NCI-H187 treated with DMSO at 0.1 percent for 48 hours (cell line): ENCODE measurements at places on chromosomes 6 and 20.
A peak's percentile ranks its signal among the peaks of the same experiment; 100 is the strongest.

DNA sequence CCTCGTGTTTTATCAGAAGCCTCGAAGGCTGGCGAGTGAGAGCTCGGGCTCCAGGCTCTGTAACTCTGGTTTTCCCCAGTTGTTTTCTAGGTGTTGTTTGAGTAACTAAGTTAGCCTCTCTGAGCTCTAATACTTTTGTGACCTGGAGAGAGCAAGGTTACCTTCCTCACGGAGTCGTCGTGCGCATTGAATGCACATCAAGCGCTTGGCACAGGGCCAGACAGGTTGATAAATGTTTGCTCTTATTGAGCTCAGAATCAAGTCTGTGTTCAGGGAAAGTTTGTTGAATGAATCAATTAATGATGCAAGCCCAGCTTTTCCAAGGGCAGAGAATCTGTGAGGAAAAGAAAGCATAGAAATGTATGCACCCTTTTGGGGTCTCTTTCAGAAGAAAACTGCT lies 33.5 kb downstream of the EDN3 start:
- no peak for DNase-seq

DNA sequence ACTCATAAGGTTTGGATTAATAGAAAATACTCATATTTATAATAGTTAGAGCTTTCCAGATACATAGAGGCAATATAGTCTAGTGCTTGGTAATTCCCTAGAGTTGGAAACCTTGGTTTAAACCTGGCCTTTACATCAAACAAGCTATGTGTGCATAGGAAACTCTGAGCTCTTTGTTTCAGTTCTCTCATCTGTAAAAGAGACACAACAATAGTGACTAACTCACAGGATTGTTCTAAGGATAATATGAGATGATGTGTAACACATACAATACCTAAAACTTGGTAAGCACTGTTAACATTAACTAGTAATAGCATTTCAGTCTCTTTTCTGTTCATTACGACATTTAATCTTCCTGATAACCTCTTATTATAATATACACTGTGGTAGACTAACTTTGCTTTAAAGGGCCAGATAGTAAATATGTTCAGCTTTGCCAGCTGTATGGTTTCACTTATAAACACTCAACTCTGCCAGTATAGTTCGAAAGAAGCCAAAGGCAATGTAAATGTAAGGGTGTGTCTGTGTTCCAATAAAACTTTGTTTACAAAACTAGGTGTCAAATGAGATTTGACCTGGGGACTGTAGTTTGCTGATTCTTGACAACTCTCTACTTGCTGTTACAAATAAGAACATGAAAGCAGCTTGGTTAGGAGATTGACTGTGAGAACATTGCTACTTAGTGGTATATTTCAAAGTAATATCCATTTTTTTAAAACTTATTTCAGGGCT lies 370.6 kb upstream of the FLRT3 start:
- no peak for DNase-seq

DNA sequence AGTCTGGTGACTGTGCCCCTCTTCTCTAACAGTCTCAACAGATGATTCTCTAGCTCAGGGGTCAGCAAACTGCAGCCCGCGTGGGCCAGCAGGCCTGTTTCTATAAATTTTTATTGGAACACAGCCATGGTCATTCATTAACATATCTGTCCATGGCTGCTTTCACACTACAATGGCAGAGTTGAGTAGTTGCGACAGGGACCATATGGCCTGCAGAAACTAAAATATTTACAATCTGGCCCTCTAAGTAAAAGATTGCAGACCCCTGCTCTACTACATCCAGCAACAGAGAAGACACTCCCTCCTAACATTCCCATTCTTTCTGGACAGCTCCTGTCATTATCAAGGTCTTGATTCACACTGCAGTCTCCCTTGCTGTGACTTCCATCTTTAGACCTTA lies 45.2 kb downstream of the PLAGL2 start:
- no peak for DNase-seq

DNA sequence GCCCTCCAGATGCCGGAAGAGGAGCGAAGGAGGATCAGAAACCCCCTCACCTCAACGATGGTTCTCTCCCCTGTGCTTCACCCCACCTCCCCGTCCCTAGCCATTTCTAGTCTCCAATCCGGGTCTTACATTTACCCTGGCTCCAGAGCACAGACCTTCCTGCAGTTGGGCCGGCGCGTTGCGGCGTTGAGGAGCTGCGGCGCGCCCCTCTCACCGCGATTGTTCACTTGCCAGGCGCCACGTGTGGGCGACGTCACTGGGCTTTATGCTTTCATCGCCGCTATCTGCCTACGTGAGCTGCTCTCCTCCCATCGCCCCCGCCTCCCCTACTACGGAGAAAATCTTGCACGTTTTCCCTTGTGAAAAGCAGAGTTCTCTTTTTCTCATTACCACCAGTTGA lies at the start of gene CRISP2:
Gene CRISP2, minus strand, starts transcription at position 198 of the 400 bp plus-strand sequence. CDS start 4,347 bp downstream, outside the sequence.
- DNase-seq = no peak

DNA sequence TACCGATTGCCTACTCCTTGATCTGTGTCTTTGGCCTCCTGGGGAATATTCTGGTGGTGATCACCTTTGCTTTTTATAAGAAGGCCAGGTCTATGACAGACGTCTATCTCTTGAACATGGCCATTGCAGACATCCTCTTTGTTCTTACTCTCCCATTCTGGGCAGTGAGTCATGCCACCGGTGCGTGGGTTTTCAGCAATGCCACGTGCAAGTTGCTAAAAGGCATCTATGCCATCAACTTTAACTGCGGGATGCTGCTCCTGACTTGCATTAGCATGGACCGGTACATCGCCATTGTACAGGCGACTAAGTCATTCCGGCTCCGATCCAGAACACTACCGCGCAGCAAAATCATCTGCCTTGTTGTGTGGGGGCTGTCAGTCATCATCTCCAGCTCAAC lies 13.5 kb downstream of the CCR6 start:
- DNase-seq = no peak

- DNase-seq = no peak
These were observed 122.0 kb upstream of the CARMIL1 start for GRCh38 chr6:25157183-25157582.

GRCh38 chr6:56851541-56852259 lies 103.2 kb upstream of the BEND6 start:
- no peak for DNase-seq

GRCh38 chr20:32562495-32562911 lies 22.6 kb downstream of the NOL4L start:
- DNase-seq = no peak

DNA sequence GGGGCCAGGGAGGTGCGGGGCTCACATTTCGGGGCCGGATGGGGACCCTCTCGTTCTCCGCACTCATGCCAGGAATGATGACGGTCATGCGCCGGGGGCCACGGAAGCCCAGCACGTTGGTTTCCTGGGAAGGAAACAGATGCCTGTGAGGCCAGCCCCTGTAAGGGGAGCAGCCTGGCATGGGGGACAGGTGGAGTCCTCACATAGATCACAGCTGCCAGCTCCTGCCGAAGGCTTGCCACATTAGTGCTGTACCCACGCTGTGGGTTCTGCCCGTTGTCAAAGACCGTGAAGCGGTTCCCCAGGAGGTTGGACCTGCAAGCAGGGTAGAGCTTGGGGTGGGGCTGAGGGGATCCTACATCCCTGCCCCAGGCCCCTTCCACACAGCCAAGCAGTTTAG lies 6.7 kb upstream of the TEAD3 start:
- DNase-seq = no peak

DNA sequence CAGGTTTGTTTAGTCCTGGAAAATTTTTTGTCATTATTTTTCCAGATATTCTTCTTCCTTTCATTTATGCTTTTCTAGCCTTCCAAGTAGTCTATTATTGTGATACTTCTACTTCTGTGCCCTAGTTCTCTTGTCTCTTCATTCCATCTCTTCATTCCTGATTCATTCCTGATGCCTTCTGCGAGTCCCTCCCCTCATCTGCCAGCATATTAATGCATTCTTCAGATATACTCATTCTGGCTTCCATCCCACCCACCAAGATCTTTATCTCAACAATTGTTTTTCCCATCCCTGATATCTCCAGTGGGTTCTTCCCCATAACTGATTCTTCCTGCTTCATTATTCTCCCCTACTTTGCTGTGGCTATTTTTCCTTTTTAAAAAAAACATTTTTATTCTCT lies 35.2 kb downstream of the ALDH5A1 start:
- DNase-seq = no peak

GRCh38 chr6:143160015-143160414 lies 99.3 kb downstream of the AIG1 start:
- no peak for DNase-seq

DNA sequence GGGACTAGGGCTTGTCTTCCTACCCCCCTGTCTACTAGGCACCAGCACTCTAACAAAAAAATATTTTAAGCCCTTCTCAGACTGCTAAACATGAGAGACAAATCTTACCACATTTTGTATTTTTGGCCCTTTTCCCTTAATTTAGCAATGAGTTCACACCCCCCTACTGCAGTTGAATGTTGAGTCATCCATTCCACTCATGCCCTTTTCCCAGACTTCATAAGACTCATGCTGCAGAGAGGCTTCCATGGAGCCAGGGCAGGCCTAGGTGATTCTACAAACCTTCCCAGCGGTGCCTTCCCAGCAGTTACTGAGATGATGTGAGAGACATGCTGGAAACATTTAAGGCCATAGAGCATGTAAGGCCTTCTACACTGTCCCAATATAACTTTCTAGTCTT lies 53.9 kb downstream of the PXDC1 start:
- DNase-seq = no peak

GRCh38 chr6:68197356-68197755 lies 437.7 kb upstream of the ADGRB3 start:
- no peak for DNase-seq

- DNase-seq = peak; percentile 31
These were observed 77.7 kb downstream of the ELOVL4 start for GRCh38 chr6:79869600-79870084.

DNA sequence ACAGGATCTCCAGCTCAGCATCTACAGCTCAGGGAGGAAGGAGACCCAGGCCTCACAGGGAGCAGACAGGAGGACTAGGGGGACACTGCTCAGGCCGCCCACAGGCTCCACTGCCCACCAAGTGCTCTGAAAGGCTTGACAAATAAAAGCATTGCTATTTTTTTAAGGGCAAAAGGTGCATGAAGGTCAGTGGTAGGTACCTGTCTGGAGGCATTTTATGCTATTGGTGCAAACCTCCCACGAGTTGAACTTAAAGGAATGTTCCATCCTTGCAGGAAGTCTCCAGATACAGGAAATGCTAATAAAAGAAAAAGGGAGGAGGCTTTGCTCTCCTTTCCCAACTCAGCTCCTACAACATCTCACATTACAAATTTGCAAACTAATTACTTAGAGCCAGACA lies 228.1 kb downstream of the FOXC1 start:
- no peak for DNase-seq

DNA sequence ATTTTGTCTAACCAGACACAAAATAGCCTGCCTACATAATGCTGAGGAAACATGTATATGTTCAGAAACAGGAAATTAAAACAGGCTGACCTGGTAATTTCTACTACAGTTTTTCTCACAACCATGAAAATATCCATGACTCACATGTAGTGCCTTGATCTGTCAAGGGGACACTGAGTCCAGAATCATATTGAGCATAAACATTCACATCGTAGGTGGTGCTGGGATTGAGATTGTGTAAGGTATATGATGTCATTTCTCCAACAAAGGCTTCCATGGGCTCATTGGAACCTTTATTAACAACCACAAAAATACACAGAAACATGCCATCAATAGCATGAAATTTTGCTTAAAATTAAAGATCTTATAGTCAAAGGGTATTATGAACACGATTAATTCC lies 80.9 kb downstream of the COL12A1 start:
- no peak for DNase-seq

GRCh38 chr20:36015806-36016403 lies 47.5 kb downstream of the CNBD2 start:
- DNase-seq = no peak

- DNase-seq = no peak
These were observed 9.0 kb upstream of the LCA5 start for GRCh38 chr6:79546186-79546585.

- no peak for DNase-seq
These were observed 28.6 kb downstream of the RALY start for GRCh38 chr20:34022151-34022838.

- DNase-seq = no peak
These were observed 23.1 kb upstream of the BMP7 start for GRCh38 chr20:57289391-57290177.

DNA sequence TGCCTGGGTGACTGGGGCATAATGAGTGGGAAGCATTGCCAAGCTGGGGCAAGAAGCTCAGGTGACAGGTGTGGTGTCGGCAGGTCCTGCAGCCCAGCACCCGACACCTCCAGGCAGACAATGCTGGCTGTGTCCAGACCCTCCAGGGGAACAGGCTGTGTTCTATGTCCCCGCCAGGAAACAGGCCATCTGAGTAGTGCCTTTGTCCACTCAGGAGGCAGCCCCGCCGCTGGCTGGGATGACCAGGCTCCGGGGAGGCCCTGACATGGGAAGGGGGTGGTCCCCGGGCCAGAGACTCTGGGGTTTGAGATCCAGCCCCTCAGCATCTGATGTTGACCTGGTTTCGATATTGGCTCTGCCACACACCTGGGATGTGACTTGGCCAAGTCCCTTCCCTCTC lies 28.4 kb downstream of the SNPH start:
- DNase-seq = no peak

GRCh38 chr6:44833248-44833647 lies 445.7 kb downstream of the CDC5L start:
- DNase-seq = no peak

DNA sequence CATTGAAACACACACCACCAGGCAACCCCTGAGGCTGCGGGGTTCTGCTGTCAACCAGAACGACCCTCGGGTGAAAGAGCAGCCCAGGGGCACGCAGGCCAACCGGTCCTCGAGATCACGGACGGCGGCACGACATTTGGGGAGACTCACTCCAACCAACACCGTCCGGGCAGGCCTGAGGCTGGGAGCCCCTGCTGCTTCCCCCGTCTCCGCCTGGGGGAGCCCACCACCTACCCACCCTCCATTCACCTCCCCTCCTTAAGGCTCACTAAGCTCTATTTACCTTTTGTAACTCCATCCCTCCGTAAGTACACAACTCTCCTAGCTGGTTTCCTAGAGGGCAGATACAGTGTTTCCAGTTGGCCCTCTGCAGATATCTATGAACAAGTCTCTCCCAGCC lies 971.3 kb upstream of the DEFB115 start:
- no peak for DNase-seq

GRCh38 chr20:17875981-17876385 lies 92.6 kb downstream of the SNX5 start:
- DNase-seq = no peak

DNA sequence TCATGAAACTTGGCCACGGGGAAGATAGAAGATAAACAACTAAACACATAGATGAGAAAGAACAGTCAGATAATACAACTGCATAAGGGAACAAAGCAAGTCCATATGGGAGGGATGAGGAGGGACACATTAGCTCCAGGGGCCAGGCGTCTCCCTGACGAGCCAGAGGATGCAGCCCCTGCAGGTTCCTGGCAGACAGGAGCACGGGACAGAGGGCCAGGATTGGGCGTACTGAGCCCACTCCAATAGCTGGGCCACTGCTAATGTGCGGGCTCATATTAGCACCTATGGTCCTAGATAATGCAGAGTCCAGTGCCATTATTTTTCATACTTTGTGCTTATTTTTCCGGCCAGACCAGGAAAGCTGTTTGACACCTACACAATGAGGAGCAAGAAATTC lies 182.9 kb downstream of the ANKRD60 start:
- no peak for DNase-seq

GRCh38 chr6:155227046-155227445 lies 36.8 kb upstream of the CLDN20 start:
- DNase-seq = no peak
